ENCODE measurements at places on chromosomes 12 and 14.

DNA sequence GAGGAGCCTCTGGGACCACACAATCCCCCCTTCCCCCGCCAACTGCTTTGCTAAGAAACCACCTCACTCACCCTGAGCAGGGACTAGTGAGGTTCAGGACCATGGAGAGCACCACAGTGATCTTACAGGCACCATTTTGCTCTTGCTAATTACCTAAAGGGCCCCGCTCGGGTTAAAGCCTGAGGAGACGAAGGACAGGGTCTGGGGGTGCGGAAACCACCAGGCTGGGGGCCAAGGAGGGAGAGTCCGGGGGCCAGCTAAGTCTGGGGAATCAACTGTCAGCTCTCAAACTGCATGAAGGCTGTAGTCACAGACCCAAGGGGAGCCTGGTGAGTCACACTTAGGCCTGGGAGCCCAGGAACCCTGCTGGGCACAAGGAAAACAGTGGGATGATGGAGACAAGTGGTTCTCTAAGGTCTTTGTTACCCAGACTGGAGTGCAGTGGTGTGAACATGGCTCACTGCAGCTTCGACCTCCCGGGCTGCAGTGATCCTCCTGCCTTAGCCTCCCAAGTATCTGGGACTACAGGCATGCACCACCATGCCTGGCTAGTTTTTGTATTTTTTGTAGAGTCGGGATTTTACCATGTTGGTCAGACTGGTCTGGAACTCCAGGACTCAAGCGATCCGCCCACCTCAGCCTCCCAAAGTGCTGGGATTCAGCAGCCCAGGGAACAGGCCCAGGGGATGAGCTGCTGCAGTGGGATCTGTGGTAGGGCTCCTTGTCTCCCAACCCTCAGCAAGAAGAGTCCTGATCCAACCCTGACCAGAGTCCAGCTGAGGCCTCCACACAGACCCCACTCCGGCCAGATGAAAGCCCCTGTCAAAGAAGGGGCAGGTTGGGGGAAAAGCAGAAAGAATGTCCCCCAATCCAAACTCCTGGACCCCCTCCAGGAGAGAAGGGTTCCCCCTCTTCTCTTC, 98.8 kb downstream of the CALM1 start:
- no peak for DNase-seq

GRCh38 chr12:84198294-84198946, 714.2 kb downstream of the SLC6A15 start:
- no peak for DNase-seq

DNA sequence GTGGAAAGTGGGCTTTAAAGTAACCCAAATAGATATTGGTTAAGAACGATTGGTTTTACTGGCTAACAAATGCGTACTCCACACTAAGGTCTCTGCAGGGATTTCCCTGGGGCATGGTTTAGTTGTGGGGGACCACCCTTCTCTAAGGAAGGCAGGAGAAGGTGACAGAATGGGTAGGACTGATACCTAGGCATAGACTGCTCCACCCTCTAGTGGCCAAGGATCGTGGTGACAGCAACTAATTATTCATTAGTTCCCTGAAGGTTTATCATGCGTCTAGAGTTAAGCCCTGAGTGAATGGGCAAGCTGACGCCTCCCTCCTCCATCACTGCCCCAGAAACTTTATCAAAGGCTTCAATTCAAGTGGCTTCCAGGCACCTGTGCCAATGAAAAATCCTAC, 9.1 kb downstream of the FAM181A start:
- no peak for DNase-seq

DNA sequence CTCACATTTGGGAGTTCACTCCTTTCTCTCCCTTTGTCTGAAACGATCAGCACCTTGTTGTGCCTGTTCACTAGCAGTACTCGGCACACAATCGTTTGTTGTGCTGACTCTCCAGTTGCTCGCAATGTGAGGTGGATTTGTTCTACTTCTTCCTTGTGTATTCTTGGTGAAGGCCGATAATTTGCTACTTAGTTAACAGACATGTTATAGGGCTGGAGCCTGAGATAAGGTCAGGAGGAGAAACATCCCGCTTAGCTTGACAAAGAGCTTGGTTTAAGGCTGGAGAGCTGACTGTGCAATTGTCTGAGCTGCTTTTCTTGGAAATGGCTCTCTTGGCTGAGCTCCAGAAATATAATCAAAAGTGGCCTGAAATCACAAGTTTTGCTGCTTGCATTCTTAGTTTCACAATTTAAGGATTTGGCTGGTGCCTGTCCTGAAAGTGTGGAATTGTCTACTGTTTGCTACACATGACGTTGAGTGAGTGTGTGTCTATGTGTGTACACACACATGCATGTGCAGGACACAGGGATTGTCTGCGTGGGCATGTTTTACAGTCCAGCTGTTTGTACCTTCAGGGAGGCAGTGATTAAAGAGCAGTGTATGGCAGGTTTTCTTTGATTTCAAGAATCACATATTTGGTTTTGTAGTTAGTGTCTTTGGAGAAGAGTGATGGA, 77.7 kb downstream of the ARF6 start:
- no peak for DNase-seq

DNA sequence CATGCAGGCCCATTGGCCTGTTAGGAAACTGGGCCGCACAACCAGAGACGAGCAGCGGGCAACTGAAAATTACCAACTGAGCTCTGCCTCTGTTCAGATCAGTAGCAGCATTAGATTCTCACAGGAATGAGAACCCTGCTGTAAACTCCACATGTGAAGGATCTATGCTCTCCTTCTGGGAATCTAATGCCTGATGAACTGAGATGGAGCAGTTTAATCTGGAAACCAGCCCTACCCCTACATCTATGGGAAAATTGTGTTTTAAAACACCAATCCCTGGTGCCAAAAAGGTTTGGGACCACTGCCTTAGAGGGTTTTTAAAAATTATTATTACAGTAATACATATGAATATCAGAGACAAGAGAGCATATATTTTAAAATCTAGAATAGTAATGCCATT, 1144.5 kb downstream of the FSCB start:
- no peak for DNase-seq

DNA sequence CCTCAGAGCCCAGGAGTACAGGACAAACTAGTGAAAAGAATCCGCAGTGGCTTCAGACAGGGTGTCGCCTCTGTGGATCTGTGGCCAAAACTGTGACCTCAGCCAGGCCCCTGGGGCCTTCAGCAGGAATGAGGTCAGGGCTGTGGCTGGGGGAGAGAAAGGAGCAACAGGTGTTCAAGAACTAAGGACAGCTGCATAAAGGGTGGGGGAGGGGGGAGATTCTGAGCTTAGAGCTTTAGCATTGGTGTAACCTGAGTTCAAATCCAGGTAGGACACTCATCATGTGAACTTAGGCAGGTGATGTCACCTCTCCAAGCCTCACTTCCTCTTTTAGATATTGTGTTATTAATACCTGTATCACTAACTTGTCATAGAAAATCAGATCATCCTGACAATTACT, 40.9 kb upstream of the CORO1C start:
- DNase-seq = no peak

DNA sequence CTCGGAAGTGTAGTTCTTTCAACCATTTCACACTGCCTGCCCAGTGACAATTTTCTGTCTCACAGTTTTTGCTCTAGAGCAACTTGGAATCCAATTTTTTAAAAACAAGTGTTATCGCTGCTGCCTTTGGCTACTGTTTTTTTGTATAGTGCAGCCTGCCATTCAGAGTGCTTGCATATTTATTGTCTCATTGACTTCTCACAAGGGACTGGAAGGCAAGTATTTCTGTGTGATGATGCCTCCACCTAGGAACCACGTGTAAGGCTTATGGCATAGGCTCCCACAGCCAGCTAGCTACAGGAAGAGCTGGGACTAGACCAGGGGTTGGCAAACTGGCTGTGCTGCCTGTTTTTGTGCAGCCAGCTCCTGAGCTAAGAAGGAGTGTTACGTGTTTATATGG, 903 bp downstream of the PARPBP start:
- no peak for DNase-seq

DNA sequence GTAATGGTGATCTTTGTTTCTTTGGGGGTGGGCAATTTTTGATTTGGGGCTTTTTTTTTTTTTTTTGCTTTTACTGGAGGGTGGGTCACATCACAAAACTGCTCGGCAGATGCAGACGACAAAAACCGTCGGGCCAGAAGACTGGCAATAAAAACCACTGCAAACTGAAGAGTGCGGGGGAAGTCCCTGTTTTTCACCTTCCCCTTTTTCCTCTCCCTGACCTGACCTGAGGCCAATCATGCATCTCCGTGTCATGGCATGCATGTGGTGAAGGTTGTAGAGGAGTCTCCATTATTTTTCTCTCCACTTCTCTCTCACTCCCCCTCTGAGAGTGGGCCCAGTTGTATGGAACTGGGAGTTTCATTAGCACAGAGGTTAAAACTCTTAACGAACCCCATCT, 57.5 kb downstream of the AP5M1 start:
- no peak for DNase-seq

- DNase-seq = no peak
Measured at GRCh38 chr14:72186523-72186922, 254.3 kb downstream of the RGS6 start.

DNA sequence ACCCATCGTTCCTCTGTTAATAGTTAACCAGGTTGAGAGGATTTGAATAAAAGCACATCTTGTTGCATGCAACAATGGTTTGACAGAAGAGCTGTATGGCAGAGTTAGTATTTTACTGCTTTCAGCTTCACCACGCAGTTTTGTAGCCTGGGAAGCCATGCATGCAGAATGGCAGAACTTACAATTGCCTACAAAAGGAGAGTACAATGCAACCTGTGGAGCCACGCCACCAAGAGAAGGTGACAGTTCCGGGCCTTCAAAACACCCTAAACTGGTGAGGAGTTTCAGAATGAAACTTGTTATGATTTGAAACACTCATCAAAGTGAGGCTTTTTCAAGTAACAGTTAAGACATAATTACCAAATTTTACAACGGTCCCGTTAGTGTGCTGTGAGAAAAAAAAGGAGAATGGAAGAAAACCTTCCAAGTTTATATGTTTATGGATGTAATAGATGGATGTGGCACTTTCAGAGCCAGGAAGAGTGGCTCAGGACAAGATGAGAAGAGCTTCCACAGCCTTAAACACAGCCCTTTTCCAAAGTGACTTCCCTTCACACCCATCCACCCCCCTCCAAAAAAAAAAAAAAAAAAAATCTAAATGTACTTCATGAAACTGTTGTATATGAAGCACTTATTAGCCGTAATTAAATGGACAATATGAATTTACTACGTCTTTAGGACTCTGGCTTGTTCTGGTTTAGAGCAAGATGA, 158.7 kb downstream of the EGLN3 start:
- no peak for DNase-seq

DNA sequence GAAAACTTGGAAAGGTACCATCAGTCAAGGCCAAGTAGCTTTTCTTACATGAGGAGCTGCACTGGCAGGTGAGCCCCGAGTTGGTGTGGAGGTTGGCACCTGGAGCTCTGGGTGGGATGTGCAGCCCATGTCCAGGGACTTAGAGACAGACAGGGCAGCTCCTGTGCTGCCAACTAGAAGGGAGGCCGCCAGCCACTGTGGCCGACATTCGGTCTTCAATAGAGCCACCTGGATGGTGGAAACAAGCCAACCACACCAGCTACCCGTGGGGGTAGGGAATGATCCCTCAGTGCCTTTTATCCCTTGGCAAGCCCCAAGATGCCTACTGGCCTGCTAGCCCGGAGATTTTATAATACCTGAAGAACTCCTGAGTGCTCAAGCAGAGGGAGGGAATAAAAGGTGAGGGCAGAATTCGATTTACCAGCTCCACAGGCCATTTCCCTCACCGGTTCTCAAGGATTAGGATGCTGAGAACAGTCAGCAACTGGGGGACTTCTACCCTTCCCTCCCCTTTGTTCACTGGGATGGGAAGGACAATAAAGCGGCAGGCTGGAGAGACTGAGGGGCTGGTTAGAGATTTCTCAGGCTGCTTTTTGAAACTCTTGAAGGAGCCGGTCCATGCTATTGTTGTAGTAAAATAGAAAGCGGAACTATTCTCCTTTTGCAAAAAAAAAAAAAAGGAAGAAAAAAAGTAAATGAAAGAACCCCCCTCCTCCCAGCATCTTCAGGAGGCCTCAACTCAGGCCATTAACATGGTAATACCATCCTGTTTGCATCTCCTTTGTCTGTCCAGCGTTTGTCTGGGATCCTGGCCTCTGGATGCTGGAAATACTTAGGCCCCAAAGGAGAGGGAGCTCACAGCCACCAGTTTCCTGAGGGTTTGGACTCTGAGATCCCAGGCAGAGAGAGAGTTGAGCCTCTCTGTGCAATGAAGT, 321.6 kb downstream of the ZFP36L1 start:
- DNase-seq = no peak

GRCh38 chr12:64903479-64904152, 79.2 kb downstream of the TBC1D30 start:
- DNase-seq = no peak

DNA sequence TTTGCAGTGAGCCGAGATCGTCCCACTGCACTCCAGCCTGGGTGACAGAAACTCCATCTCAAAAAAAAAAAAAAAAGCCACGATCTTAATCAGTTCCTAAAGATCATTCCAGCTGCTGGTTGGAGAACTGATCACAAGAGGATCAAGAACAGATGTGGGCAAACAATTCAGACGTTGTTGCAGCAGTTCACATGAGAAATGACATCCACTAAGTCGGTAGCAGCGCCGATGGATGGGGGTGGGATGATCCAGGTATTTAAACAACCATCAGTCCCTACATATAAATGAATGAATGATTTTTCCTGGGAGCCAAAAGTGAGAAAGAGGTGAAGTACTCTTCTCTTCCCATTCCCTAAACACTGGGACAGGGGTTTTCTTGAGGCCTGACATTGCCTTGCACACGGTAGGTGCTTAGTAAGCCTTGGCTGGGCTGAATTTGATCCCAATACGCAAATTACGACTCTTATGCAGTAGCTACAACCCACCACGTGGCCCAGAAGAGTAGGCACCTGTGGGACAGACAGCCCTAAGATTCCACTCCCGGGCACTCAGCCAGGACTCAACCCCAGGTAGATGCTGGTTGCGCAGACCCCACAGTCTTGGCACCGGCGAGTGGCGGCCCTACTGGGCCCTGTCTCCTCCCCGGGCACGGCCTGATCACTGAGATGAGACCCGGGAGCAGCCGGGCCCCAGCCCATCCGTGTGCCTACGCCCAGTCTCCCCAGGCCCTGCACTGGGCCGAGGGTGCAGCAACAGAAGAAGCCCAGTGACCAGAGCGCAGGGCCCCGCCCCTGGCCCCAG, 565 bp downstream of the SPRYD3 start:
- no peak for DNase-seq

All from AG04449 (cell line).